Activated T-helper 1 cell treated with anti-CD3 and anti-CD28 coated beads, Interleukin-2, amount 50 U/mL, for 16 hours (primary cell): ENCODE measurements at places on chromosomes 1 and 21.

DNA sequence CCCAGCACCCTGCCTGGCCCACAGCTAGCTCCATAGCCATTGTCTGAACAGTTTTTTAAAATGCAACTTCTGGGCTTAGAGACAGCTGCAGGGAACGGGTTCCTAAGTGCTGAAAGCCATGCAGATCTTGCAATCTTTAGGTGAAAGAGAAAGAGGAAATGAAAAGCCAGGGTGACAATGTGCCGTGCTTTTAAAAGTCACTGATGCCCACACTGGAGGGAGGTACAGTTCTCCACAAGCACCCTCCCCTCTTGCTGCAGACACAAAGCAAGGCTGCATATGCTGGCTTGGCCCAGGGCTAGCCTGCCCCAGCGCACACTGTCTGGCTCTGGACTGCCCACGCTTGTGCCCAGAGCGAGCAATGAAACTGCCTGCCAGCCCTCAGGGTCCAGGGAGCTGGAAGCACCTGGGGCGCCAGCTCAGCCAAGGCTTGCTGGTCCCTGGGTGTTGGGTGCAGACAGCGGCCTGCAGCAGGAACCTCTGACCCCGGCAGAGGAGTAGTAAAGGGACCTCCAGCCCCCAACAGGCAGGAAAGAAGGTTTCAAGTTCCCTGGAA, 70.4 kb downstream of the AJAP1 start:
- DNase-seq: no peak

DNA sequence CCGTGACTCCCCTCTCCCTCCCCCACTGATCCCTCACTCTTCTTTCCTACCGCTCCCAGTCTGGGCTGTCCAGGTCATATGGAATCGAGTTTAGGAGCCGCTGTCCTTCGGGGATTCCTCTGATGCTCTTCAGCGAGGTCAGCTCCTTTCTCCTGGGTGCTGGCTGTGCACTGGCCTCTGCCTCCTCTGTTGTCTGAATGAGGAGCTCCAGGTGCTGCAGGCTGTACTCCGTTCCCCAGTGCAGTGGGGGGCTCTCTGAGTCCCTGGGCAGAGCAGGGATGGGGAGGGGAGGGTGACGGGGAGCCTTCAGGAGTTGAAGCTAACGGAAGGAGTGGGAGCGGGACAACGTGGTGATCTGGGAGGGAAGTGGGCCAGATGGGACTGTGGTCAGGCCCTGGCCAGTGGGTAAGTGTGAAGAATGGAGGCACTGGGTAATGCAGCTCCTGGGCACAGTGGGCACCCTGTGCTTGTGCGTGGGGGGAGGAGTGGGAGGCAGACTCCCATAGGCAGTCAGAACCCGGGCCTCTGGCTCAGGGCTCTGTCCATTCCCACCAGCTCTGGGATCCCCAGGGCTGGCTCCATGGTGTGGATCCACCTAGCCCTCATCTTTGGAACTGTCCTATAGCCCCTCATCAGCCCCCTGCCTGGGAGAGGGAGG, 59.5 kb upstream of the TLR5 start:
- DNase-seq: no peak

- DNase-seq: no peak
These were observed 37.1 kb downstream of the SSX2IP start for GRCh38 chr1:84653130-84653677.

GRCh38 chr1:10779841-10780240, 16.6 kb downstream of the CASZ1 start:
- no peak for DNase-seq

- no peak for DNase-seq
These were observed 68.4 kb upstream of the ATP5PO start for GRCh38 chr21:33984021-33984481.

DNA sequence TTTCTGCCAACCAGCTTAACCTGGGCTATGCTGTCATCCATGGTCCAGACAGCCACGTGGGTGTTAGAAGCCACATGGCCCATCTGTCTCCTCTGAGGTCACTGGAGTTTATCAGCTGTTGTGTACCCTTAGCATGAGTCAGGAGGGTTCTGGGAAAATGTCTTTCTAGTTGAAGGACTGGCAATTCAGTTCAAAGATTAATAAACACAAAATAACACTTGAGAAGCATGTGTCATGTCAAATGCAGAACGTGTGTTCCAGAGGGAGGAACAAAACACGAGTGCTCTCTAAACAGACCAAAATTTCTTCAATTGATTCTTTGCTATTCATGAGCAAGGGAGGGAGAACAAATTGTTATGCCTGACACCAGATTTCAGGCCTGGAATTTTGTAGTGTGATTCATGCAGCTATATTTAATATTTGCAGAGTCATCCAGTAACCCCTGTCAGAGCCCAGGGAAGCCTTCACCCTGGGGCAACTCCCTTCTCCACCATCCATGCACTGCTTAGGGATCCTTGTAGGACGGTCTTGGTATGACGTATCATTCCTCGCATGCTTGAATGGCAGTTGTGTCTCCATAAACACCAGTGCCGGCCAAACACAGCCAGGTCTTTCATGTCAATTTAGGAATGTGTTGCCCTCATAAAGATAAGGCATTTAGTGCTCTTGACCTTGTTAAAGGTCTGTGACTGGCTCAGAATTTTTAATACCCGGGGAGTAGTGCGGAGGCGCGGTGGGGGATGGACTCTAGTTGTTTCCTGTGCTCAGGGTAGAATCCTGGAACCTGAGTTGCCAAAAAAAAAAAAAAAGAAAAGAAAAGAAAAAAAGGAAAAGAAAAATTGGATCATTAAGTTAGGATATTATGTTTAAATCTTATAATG, 27.7 kb upstream of the DYRK1A start:
- no peak for DNase-seq

DNA sequence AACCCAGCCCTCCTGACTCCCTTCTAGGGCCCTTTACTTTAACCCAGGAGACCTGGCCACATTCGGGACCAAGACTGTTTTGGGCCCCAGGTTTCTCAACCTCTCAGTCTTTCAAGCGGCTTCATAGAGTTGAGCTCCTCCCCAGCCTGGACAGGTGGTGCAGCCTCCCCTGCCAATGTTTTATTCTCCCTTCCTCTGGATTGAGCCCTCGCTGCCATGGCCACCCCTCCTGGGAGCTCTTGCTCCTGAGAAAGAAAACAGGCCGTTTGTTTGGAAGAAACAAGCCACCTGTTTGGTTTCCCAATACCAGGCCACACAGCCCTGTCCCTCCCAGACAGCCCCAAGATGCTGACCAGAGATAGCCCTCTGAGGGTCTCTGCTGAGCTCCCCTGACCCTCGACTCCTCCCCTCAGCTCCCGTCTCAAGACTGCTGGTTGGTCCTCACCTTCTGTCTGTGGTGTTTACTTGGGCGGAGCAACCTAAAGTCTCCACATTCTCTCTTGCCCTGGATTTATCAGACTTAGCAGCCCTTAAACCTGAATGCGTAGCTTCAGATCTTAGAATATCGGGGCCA, 3.3 kb downstream of the TMEM51 start:
- no peak for DNase-seq

DNA sequence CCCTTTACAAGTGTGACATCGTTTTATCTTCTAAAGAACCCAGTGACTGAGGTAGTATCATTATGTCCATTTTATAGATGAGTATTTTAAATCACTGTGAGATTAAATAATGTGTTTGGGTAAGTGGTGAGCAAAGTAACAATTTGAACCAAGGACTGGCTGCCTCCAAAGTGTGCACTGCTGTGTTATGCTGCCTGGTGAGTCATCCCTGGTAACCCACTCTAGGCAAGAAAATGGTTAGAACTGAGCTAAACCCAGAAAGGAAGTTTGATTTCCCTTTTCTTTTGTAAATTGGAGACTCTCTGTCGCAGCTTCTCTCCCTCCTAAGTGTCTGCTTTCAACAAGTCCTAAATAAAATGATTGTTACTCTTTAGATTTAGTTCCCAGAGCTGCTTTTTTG, 342.8 kb upstream of the KAZN start:
- no peak for DNase-seq

DNA sequence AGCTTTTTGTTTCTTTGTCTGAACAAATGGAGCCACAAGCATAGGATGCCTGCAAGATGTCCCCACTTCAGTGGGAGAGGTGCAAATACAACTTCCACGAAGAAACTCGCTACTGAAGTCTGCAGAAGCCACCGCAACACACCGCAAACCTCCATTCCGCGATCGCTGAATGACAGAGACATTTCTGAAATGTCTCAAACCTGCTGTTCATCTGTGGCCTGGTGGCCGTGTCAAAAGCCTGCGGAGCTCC, 1.0 kb downstream of the TP53BP2 start:
- DNase-seq: peak; percentile 42

DNA sequence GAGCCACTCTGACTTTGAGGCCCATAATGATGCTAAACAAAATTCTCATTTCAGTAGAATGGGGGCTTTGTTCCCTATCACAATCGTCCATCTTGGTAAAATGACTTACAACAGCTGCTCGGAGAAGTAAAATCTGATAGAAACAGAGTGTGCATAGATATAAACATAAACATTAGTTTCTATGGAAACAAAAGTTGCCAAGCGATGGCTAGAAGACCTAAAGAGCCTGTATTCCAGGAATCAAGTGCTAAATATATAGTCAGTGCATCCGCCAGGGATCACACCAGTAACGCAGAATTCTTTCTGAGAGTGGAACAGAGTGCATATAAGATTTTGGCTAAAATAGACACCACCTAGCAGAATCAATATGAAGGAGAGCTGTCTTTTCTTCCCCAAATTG, 91.2 kb upstream of the KAZN start:
- no peak for DNase-seq
